ENCODE measurements at places on chromosomes 4 and X.
A peak's percentile ranks its signal among the peaks of the same experiment; 100 is the strongest.

DNA sequence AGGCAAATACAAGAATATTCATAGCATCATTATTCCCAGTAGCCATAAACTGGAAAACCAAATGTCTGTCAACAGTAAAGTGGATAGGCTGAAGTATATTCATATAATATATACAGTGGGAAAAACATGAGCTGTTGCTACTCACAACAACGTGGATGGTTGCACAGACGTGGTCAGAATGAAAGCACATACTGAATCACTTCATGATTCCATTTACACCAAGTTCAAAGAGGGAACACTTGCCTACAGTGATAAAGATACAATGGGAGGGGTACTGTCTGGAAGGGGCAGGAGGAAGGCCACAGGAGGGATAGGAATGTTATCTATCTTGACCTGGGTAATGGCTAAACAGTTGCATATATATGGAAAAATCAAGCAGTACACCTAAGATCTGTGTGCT is 25.3 kb downstream of the APBB2 start:
- DNase-seq, result no peak

DNA sequence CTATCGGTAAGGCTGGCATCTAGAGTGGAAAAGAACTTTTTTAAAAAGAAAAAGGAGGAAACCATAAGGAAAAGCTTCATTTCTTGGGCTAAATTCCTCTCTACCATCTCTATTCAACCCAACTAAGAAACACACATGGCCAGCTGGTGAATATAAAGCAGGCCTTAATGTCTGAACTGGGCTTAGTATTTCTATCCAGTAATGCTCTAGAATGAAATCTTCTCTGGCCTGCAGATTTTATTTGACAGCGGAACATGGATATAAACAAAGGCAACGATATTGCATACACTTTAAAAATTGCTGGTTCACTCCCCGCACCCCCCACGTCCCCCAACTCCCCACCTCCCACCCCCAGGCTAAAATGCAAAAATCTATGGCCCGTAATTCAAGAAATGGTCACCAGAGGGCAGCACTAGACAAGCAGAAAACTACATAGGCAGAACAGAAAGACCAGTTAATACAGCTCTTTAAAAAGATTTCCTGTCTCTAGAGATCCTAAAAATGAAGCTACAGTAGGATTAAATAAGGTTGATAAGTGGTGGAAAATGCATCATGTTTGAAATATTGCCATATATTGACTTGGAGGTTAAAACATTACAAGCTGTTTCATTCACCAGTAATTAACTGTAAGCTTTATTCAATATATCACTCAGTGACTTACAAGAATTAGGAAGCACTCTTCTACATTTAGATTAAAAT is 155.2 kb upstream of the GALNT7 start:
- peak; percentile 33 for DNase-seq

DNA sequence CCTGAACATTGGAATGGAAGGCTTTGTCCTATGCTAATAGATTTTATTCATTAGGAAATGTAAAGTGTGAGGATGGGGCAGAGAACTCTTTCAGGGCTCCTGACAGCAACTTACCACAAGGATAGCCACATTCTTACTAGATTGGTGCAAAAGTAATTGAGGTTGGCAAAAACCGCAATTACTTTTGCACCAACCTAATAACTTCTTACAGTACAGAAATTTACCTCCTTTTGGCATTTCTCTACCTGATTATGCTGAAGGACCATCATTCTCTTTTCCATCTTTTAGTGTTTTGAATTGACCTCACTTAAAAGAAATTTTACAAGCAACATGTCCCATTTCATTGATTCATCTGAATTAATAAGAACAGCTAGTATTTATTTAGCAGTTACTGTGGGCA is 109.2 kb upstream of the AP1S2 start:
- DNase-seq, result no peak

DNA sequence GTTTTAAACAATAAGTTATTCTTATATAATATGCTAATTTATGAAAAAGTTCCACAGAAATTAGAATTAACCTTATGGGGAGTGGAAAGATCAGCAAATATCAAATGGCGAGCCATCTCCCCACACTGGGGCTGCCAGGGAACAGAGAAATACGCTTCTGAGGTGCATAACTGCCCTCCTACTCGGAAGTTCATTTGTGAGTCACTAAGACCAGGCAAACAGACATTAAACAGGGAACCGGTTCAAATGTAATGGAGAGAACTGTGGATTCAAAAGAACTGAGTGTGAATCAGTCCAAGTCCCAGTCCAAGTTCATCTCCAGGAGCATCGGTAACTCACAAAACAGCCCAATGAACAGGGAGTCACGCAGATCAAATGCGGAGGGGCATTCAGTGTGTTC is 11.4 kb upstream of the S100G start:
- no peak for DNase-seq
